Vagina (tissue), 2 donors: ENCODE measurements at places on chromosomes 13 and 19. TPM values are rescaled to one million over a fixed set of nuclear protein-coding genes. Genes with fewer than 3 reads are reported as not detected.

Gene CYP4F12
- 76.1 TPM for total RNA-seq

- no peaks in the 10 kb centered on the region for H3K4me1 ChIP-seq
- no peaks in the 10 kb centered on the region for H3K27me3 ChIP-seq
- no peak for DNase-seq
Measured at GRCh38 chr13:100382785-100383184, 205.8 kb downstream of the GGACT start.

- DNase-seq = no peak
- no peak overlapping the region for H3K27ac ChIP-seq
- no peaks in the 10 kb centered on the region for H3K4me1 ChIP-seq
- H3K4me3 ChIP-seq = no peak overlapping the region
- H3K36me3 ChIP-seq = no peaks in the 10 kb centered on the region
Measured at GRCh38 chr13:50708461-50708860, 135.0 kb downstream of the DLEU7 start.

Gene ETV2
- not detected for total RNA-seq

DNA sequence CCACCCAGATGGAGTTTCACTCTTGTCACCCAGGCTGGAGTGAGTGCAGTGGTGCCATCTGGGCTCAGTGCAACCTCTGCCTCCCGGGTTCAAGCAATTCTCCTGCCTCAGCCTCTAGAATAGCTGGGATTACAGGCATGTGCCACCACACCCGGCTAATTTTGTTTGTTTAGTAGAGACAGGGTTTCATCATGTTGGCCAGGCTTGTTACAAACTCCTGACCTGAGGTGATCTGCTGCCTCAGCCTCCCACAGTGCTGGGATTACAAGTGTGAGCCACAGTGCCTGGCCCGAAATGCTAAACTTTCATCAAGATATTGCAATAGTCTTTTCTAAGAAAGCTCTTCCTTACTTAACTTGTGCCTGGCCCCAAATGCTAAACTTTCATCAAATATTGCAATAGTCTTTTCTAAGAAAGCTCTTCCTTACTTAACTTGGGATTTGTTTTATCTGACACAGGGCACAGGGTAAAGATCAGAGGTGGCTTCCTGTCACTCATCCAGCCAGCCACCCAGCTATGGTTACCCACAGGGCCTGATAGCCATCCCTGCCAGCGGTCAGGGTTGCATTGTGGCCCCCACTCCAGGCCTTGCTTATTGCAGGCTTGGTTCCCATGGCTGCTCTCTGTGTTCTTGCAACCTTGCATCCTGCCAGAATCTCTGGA lies 352.3 kb upstream of the TMTC4 start:
- no peaks in the 10 kb centered on the region for H3K36me3 ChIP-seq
- H3K27ac ChIP-seq = no peak overlapping the region
- DNase-seq = no peak
- H3K27me3 ChIP-seq = no peaks in the 10 kb centered on the region
- H3K4me3 ChIP-seq = no peak overlapping the region

- no peaks in the 10 kb centered on the region for H3K36me3 ChIP-seq
- no peak for DNase-seq
- no peaks in the 10 kb centered on the region for H3K4me1 ChIP-seq
Measured at GRCh38 chr19:51181913-51182419, 39.9 kb downstream of the SIGLEC7 start.

GRCh38 chr19:12484011-12484370 lies 625 bp downstream of the ZNF709 start:
- peaks cover 35% of the 10 kb centered on the region for H3K4me1 ChIP-seq
- H3K27me3 ChIP-seq = no peaks in the 10 kb centered on the region
- peak overlapping the region; percentile 86 for H3K27ac ChIP-seq
- DNase-seq = no peak
- no peaks in the 10 kb centered on the region for H3K36me3 ChIP-seq
- peak overlapping the region; percentile 85 for H3K4me3 ChIP-seq

Gene S1PR4
- not detected for total RNA-seq

Gene KISS1R
- not detected for total RNA-seq

Gene NKPD1
- 14.0 TPM for total RNA-seq

GRCh38 chr13:48979892-48980291 lies 4.2 kb downstream of the FNDC3A start:
- no peaks in the 10 kb centered on the region for H3K27me3 ChIP-seq
- no peak overlapping the region for H3K27ac ChIP-seq
- H3K36me3 ChIP-seq = no peaks in the 10 kb centered on the region
- H3K4me3 ChIP-seq = no peak overlapping the region
